Motor neuron (in vitro differentiated cells): ENCODE measurements at places on chromosomes 12 and 14.

GRCh38 chr12:73585136-73585535 lies 952.5 kb upstream of the ATXN7L3B start:
- no peak for ATAC-seq

DNA sequence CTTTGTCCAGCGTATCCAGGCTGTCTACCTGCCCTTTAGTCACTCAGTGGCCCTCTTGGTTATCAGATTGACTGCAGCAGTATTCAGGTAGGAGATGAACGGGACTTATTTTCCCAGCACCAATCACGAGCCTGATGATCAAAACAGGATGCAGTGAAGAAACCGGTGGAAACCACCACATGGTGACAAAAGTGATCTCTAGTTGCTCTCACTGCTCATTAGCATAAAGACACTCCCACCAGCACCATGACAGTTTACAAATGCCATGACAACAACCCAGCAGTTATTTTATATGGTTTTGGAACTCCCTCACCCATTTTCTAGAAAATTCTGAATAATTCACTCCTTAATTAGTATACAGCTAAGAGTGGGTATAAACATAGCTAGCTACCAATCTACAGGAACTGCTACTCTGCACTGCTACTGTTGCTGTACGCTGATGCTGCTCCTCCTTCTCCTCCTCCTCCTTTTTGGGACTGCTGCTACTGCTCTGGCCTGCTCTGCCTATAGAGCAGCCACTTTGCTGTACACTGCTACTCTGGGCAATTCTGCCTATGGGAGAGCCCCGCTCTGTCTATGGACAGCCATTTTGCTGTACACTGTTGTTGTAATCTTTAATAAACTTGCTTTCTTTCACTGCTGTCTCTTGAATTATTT lies 142.5 kb upstream of the SSTR1 start:
- ATAC-seq = peak; percentile 77

GRCh38 chr12:53613821-53614220 lies 12.4 kb downstream of the ATF7 start:
- ATAC-seq = no peak

GRCh38 chr12:6533923-6534694 lies at the start of gene GAPDH:
TSS of gene GAPDH (plus strand) at chr12:6534517. CDS start at chr12:6534833, 316 bp downstream.
- peak; percentile 71 for ATAC-seq

- ATAC-seq = peak; percentile 91
Observed at GRCh38 chr14:100019156-100019744, 46.0 kb upstream of the EVL start.

DNA sequence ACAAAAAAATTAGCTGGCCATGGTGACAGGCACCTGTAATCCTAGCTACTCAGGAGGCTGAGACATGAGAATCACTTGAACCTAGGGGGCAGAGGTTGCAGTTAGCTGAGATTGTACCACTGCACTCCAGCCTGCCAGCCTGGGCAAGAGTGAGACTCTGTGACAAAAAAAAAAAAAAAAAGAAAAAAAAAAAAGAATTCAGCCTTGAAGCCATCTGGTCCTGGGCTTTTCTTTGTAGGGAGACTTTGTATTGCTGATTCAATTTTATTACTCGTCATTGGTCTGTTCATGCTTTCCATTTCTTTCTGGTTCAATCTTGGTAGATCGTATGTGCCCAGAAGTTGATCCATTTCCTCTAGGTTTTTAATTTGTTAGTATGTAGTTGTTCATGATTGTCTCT lies 243.1 kb downstream of the RAD51B start:
- ATAC-seq = no peak
